ENCODE measurements at places on chromosomes 11 and 22. TPM values are rescaled to one million over a fixed set of nuclear protein-coding genes. Genes with fewer than 3 reads are reported as not detected.

DNA sequence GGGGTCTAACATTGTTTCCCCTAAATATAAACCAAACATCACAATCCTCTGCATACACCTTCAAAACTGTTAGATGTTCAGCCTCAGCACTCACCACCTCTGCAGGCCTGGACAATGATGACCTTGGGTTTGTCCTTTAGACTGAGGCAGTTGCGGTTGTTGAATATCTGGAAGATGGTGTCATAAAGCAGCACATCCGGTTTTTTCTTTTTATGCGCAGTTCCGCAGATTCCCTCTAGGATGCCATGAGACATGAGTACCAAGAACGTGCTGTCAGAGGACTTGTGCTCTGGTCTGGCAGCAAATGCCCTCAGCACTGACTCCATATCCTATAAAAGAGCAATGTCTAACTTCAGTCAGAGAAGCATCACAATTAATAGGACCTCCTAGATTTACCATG lies 22.8 kb downstream of the CASP5 start:
- no peak for DNase-seq

GRCh38 chr11:63507511-63507910 lies 1.6 kb downstream of the LGALS12 start:
- no peak for DNase-seq

- DNase-seq: no peak
Measured at GRCh38 chr11:12546660-12547059, 127.6 kb upstream of the TEAD1 start.

DNA sequence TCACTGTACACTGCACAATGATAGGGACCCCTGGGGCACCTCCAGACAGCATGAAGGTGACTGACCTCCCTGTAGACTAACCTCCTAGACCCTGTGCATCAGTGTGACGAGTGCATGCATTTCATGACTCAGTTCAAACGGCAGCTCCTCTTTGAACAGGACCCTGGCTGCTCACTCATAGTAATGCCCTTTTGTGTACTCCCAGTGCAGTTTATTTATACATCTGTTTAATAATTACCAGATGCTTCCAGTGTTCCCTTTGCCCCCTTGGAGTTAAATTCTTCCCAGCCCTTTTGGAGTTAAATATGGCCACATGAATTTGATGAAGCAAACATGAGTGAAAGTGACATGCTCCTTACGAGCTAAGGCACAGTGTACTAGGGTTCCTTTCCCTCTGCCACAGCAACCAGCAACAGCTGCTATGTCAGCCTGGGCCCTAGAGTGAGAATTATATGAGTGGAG lies 72.4 kb downstream of the PANX1 start:
- peak; percentile 21 for DNase-seq

- no peak for DNase-seq
Measured at GRCh38 chr11:47857892-47858543, 9.9 kb upstream of the NUP160 start.

DNA sequence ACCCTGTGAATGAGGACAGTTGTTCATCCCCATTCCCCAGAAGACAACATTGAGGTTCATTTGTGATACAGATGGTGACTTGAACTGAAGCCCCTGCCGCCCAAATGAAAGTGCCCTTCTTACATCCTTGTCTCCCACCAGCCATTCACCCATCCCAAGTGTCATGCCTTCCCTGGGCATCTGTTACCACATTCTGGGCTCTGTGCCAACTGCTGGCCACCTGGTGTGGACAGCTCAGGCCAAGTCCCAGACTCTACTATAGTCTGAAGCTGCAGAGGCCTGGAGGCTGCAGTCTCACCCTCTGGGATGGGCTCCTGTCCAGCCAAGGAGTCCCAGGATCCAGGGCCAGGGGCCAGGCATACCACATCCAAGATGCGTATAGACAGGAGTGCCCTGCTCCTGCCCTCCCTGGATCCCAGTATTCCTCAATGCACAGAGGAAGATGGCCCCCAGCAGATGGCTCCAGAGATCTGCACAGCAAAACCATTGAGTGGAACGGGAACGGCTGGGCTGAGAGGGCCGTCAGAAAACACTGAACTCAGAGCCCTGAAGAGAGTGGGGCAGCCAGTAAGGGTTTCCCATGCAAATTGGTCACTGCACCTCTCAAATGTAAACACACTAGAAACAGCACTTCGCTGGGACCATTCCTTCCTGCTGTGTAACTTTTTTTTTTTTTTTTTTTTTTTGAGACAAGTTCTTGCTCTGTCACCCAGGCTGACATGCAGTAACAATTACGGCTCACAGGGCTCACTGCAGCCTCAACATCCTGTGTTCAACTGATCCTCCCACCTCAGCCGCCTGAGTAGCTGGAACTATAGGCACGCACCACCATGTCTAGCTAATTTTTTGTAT lies 22.8 kb downstream of the ARRB1 start:
- DNase-seq: peak; percentile 80

DNA sequence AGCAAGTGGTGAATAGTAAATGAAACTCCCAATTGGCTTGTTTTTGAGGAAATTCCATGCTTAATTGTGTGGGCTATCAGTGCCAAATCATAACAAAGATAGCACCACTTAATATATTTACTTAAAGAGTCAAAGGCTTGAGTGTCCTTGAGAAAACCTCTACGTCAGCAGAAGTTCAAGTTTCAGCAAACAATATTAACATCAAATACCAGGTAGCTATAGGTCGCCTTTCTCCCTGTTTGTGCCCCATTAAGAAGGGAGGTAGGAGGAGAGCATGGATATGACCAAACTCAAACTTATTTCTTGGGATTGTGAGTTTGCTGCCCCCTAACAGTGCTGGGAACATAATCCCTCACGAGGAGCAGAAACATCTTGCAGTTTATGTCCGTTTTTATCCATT lies 105.6 kb upstream of the SYN3 start:
- DNase-seq: peak; percentile 11

The ANKK1 gene
- 0.60 TPM for polyA plus RNA-seq

The MGAT3 gene
- 22.4 TPM for polyA plus RNA-seq

The CST6 gene
- not detected for polyA plus RNA-seq

Data from left kidney (tissue), 8 donors.